ENCODE measurements at places on chromosomes 2 and 18. TPM values are rescaled to one million over a fixed set of nuclear protein-coding genes. Genes with fewer than 3 reads are reported as not detected.

DNA sequence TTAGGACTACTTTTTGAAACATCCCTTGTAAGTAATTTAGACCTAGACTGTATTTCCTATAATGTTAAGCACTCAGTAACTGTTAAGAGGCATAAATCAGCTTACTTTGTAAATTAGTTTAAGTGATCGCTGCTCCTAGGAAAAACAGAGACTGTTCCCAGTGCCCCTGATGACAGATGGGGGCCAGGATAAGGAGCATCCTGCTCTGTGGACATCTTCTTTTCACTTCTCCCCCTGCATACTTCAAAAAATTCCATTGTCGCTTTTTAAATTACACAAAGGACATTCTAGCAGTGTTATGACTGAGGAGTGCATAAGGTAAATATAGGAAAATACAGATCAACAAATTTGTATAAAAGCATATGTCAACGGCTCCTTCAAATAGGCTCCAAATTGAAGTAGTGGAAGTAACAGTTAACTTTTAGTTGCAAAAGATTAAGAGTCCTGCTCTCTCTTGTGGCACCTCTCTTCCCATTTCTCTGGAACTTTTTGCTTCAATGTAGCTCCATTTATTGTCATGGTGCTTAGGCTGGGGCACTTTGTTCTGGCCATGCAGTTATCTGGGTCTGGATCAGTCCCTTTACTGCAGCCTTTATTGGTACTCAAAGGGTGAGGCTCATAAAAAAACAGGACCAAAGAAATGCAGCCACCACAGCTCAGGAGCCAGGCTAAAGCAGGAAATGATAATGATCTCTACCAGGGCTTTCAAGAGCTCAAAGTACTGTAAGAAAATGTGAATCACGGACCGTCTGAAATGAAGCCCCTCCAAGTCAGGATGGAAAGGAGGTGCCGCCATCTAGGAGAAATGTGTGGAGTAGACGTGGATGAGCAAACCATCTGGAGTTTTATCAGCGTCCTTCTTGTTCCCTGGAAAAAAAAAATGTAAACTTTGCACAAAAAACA is 162.1 kb upstream of the ZNF516 start:
- H3K4me3 ChIP-seq, result no peak overlapping the region
- H3K36me3 ChIP-seq, result no peaks in the 10 kb centered on the region
- no peaks in the 10 kb centered on the region for H3K27me3 ChIP-seq
- DNase-seq, result no peak

POU3F3 gene
- not detected for polyA plus RNA-seq

MYOM1 gene
- 21.0 TPM for polyA plus RNA-seq

GRCh38 chr18:61973273-61974115 is 80.7 kb upstream of the RNF152 start:
- H3K36me3 ChIP-seq, result no peaks in the 10 kb centered on the region
- no peak overlapping the region for H3K27ac ChIP-seq
- no peaks in the 10 kb centered on the region for H3K27me3 ChIP-seq
- no peaks in the 10 kb centered on the region for H3K4me1 ChIP-seq

DNA sequence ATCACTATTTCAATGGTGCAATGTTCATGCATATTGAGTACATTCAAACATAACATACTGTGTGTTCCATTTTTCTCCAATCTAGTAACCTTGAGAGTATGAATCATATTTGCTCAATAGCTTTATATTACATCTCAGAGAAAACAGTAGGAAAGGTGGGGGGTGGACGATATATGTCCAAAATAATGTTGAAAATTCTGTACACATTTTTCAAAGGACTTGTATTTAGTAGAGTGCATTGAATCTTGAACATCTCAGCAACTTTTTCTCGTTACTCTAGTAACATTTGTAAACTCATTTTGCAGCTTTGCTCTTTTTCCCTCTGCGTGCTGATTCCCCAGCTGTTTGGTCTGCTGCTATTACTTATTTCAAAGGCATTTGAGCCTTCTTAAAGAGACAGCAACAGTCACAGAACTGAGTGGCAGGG is 1487.0 kb downstream of the LRP1B start:
- H3K4me3 ChIP-seq, result no peak overlapping the region
- no peak overlapping the region for H3K27ac ChIP-seq
- H3K4me1 ChIP-seq, result no peaks in the 10 kb centered on the region

GRCh38 chr2:117128461-117128860 is 686.0 kb upstream of the DDX18 start:
- no peak for DNase-seq
- no peaks in the 10 kb centered on the region for H3K4me1 ChIP-seq
- H3K27me3 ChIP-seq, result no peaks in the 10 kb centered on the region
- H3K4me3 ChIP-seq, result no peak overlapping the region
- H3K27ac ChIP-seq, result no peak overlapping the region
- H3K36me3 ChIP-seq, result no peaks in the 10 kb centered on the region

- no peaks in the 10 kb centered on the region for H3K36me3 ChIP-seq
- no peak overlapping the region for H3K4me3 ChIP-seq
- no peaks in the 10 kb centered on the region for H3K27me3 ChIP-seq
- H3K4me1 ChIP-seq, result peaks cover 2% of the 10 kb centered on the region
- no peak for DNase-seq
Observed at GRCh38 chr2:33911327-33911726, 312.2 kb upstream of the FAM98A start.

DSG4 gene
- polyA plus RNA-seq, result not detected

FN1 gene
- 550 TPM for polyA plus RNA-seq

GRCh38 chr18:62758591-62758990 is 43.2 kb downstream of the PHLPP1 start:
- no peaks in the 10 kb centered on the region for H3K27me3 ChIP-seq
- H3K36me3 ChIP-seq, result no peaks in the 10 kb centered on the region
- H3K4me3 ChIP-seq, result no peak overlapping the region
- no peak for DNase-seq

GRCh38 chr2:152354069-152354755 is 19.2 kb downstream of the FMNL2 start:
- DNase-seq, result no peak
- no peaks in the 10 kb centered on the region for H3K4me1 ChIP-seq
- no peaks in the 10 kb centered on the region for H3K27me3 ChIP-seq
- H3K4me3 ChIP-seq, result no peak overlapping the region
- H3K36me3 ChIP-seq, result no peaks in the 10 kb centered on the region

DNA sequence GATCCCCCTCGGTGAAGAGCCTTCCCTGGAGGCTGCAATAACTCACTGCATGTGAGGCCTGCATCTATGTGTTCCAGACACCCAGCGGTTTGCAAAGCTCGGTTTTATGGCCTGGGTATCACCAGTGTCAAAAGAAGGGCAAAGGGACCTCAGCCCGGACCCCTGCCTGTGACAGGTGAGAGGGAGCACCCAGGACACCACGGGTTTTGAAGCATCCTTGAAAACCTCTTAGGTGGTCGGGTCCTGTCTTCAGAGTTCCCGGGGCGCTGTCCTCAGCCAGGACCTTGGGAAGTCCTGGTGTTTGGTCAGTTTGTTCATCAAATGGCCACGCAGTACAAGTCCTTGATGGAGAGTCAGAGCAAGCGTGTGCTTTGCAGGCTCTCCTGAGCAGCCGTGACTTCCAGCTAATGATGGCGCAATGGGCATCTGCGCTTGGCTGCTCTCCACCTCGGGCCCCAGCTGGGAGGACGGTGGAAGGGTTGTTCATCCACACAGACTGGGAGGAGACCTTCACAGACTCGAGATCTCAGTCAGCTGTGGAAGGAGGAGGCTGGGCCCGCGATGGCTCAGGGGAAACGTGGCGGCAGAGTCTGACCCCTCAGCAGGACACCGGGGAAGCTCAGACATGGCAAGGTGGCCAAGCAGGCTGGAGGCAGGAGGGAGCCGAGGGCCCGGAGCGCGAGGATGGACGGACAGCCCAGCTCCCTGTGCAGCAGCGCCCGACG is 113.1 kb upstream of the GPC1 start:
- H3K4me1 ChIP-seq, result peaks cover 15% of the 10 kb centered on the region
- no peak for DNase-seq
- H3K36me3 ChIP-seq, result no peaks in the 10 kb centered on the region
- H3K27me3 ChIP-seq, result no peaks in the 10 kb centered on the region

DNA sequence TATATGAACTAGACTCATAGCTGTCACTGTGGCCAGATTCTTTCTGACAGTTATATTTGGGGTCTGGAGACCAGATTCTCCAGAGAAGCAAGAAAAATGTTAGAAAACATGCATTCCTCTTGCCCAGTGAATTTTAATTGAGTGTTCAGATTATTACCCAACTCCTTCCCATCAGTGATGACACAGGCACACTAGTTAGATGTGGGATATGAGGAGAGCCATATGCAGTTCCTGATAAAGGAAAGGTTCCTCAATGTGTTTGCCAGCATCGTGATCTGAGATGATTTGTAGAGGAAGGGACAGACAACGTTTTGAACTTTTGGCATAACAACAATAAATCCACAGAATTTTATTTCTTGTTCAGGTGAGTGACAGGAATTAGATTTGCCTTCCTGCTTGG is 308.6 kb downstream of the PIEZO2 start:
- no peaks in the 10 kb centered on the region for H3K36me3 ChIP-seq
- H3K27me3 ChIP-seq, result no peaks in the 10 kb centered on the region
- H3K4me1 ChIP-seq, result no peaks in the 10 kb centered on the region
- H3K27ac ChIP-seq, result no peak overlapping the region

DNA sequence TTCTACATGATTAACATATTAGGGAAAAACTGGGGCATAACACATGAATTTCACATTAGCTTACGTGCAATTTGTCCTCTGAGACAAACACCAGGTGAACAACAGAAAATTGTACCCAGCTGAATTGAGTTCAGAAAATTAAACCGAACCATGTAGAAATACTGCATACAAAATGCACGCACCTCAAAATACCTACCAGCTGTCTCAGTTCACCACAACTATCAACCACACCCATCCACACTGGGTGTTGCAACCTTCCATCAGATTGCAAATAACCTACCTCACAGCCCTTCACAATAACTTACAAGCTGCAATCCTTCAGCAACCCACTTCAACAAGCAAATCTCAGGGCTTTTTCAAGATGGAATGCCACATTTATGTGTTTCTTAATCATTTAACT is 55.9 kb downstream of the UNC50 start:
- DNase-seq, result no peak
- no peaks in the 10 kb centered on the region for H3K36me3 ChIP-seq
- H3K4me1 ChIP-seq, result no peaks in the 10 kb centered on the region
- no peak overlapping the region for H3K4me3 ChIP-seq
- H3K27ac ChIP-seq, result no peak overlapping the region
- H3K27me3 ChIP-seq, result no peaks in the 10 kb centered on the region

- H3K27me3 ChIP-seq, result no peaks in the 10 kb centered on the region
- H3K4me3 ChIP-seq, result no peak overlapping the region
Observed at GRCh38 chr2:212712466-212712865, 173.9 kb upstream of the ERBB4 start.

DNA sequence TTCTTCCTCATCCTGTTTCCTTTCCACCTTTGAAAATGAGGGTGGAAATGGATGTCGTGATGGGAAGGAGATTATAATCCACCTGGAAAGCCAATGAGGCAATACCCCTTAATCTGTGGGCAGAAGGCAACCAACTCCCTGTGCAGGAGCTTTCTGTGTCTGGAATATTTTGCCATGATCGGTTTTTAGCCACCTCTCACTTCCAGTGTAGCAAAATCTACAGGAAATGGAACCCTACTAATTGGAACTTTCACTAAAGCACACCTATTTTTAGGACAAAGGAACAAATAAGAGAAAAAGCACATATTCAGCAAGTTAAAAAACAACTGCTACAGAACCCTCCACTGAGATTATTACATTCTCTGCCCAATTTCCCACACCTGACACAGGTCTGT is 112.1 kb upstream of the SMAD7 start:
- no peaks in the 10 kb centered on the region for H3K27me3 ChIP-seq
- no peak for DNase-seq
- peaks cover 1% of the 10 kb centered on the region for H3K4me1 ChIP-seq
- no peak overlapping the region for H3K4me3 ChIP-seq

All from ovary (tissue), 10 donors.